ENCODE measurements at places on chromosomes 4 and X. TPM values are rescaled to one million over a fixed set of nuclear protein-coding genes. Genes with fewer than 3 reads are reported as not detected.

GRCh38 chr4:185513489-185514181 lies 21.7 kb downstream of the PDLIM3 start:
- DNase-seq, result peak; percentile 22

DNA sequence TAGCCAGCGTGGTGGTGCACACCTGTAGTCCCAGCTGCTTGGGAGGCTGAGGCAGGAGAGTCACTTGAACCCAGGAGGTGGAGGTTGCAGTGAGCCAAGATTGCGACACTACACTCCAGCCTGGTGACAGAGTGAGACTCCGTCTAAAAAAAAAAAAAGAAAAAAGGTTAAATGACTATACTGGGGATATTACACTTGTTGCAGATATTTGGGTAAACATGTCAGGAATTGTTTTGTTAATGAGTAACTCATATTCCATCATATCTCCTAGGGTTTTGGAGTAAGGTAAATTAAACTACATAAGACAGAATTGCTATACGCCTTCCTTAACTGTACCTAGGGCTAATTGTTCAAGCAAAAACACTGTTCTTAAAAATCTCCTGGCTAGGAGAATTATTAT lies 291.4 kb upstream of the IGFBP7 start:
- no peak for DNase-seq

- DNase-seq, result no peak
Measured at GRCh38 chr4:151835467-151835866, 74.7 kb upstream of the GATB start.

DNA sequence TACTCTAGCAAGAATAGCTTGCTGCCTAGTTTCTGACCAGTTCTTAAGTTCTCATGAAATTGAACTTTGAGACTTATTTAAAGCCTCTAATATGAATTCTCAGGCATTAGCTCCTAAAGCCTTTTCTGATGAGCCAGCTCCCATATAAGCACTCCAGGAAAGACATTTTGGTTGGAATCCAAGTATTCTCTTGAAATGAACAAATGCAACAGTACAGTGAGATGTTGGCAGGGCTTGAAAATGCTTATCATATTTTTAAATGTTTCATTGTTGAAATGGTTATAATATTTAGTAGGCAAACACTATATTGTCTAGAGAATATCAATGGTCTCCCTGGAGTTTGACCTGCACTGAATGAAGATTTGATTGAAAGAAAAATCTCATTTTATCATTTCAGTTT lies 240.3 kb downstream of the ANK2 start:
- no peak for DNase-seq

SHOX gene
- total RNA-seq, result not detected

NUDT10 gene
- 0.43 TPM for total RNA-seq

P2RY8 gene
- total RNA-seq, result 196 TPM

SMIM10 gene
- not detected for total RNA-seq

PLAC8 gene
- 234 TPM for total RNA-seq

Measured in CD8-positive, alpha-beta T cell (primary cell).